Stimulated activated CD8-positive, alpha-beta memory T cell treated with anti-CD3 and anti-CD28 coated beads, Interleukin-12 subunit alpha, Interleukin-12 subunit beta, amount 100 ng/mL, for 4 hours (primary cell): ENCODE measurements at places on chromosomes 12 and 14.

- no peak for DNase-seq
Measured at GRCh38 chr12:92007787-92008186, 137.9 kb downstream of the BTG1 start.

- DNase-seq = no peak
Measured at GRCh38 chr12:44336577-44336976, 500.7 kb downstream of the TMEM117 start.

- no peak for DNase-seq
Measured at GRCh38 chr12:89461190-89461589, 63.4 kb downstream of the GALNT4 start.

- no peak for DNase-seq
Measured at GRCh38 chr12:26823390-26823789, 9.6 kb downstream of the ITPR2 start.

GRCh38 chr12:40792792-40793386, 100.7 kb downstream of the CNTN1 start:
- DNase-seq = no peak

DNA sequence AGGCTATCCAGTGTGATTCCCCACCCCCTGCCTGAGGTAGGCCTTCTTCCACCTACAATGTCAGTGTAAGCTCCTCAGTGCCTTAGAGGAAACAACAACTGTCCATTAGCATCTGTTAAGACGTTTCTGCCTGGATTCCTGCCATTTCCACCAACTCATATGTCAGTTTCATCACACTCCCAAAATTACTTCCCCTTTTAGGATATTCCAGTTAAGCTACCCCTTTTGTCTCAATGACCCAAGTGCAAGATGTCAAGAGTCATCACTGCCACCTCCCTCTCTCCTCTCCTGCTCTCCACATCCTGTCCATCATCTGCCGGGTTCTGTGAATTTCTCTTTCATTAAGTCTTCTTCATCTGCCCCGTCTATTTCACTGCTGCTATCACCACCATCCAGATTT, 189.4 kb downstream of the DPF3 start:
- no peak for DNase-seq

GRCh38 chr12:59861635-59862034, 265.8 kb downstream of the SLC16A7 start:
- no peak for DNase-seq

GRCh38 chr12:76259106-76259505, 89.1 kb downstream of the BBS10 start:
- DNase-seq = no peak

- DNase-seq = no peak
Measured at GRCh38 chr14:98791661-98792060, 480.3 kb downstream of the BCL11B start.

GRCh38 chr14:34324363-34324795, 137.7 kb downstream of the SPTSSA start:
- DNase-seq = no peak

DNA sequence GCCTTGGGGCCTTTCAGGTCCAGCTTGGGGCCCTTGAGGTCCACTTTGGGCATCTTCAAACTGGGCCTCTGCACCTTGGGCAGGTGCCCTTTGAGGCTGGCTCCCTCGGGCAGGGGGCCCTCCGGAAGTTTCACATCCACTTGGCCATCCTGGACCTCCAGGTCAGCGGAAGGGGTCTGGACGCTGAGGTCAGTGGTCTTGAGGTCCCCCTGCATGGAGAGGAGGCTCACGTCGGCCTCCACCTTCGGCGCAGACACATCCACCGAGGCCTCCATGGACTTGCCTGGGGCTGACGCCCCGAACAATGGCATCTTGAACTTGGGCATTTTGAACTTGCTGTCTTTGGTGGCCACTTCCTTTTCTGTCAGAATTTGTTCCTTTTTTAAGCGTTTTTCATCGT, 25.1 kb downstream of the AHNAK2 start:
- DNase-seq = no peak

DNA sequence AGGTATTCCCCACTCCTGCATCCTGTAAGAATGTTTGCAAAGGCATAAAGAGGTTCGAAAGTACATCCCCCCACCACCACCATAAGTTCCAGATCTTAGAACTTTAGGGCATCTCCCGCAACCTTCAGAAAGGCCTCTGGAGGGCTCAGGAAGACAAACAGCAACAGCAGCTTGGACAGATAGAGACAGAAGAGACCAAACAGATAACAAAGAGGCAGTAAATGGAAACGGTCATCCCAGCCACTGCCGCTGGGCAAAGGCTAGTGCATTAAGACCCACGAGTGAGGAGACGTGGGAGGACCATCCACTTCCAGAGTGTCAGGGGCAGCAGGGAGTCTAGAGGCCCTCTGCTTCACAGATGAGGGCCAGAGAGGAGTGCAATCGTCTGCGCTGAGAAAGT, 124.3 kb downstream of the CRACR2A start:
- no peak for DNase-seq
